Activated CD8-positive, alpha-beta memory T cell treated with anti-CD3 and anti-CD28 coated beads for 1 hour (primary cell): ENCODE measurements at places on chromosomes 4 and X.
A peak's percentile ranks its signal among the peaks of the same experiment; 100 is the strongest.

- DNase-seq = no peak
Measured at GRCh38 chr4:86496094-86497080, 97.7 kb upstream of the PTPN13 start.

DNA sequence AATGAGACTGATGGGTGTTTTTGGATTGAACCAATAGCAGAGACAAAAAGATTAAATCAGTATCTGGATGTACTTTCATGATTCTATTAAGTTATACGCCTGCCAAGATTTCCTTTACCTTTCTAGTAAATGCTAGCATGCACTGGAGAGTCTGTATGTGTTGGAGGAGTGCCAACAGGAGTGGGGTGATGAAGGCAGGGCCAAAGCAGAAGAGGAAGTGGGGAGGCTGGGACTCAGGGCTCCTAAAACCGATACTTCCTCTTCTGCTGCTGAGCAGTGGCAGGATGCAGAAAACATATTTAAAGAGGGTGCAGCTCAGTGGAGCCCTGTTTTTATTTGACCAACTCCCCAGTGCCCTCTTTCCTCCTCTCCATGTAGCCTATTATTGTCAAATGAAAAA lies 5.6 kb downstream of the CYSLTR1 start:
- no peak for DNase-seq

DNA sequence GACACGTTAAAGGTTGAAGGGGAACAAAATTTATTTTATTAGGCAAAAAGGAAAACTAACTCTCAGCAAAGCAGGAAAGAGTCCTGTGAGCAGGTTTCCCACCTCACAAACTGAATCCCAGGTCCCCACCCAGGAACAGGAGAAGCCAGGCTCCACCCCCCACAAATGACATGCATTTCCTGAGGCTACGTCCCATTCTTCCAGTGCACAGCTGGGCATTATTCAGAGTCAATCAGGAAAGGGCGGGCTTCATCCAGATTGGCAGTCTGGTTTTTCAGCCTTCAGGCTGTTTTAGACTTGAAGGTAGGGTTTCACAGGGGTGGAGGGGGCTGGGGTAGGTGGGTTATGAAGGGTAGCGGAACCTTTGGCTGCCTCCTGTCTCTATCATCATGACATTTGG lies 11.9 kb upstream of the ASIC5 start:
- DNase-seq = no peak

DNA sequence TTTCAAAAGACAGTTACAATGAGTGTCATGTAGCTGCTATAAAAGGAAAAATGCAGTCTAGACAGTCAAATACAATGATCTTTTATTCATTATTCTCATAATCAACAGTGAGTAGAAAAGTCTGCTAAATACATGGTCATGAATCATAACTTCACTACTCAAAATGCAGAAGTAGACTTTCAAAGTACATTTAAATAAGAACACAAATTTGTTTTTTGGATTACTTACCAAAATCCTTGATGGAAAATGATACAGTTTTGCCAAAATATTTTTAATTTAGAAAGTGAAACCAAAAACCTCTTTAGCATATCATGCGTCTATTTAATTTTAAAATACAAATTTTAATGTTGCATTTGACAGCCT lies 4.9 kb downstream of the ACSL4 start:
- no peak for DNase-seq

- no peak for DNase-seq
Measured at GRCh38 chrX:129026202-129026601, 497.1 kb downstream of the SMARCA1 start.

- no peak for DNase-seq
Measured at GRCh38 chrX:42089031-42089430, 165.7 kb upstream of the CASK start.

DNA sequence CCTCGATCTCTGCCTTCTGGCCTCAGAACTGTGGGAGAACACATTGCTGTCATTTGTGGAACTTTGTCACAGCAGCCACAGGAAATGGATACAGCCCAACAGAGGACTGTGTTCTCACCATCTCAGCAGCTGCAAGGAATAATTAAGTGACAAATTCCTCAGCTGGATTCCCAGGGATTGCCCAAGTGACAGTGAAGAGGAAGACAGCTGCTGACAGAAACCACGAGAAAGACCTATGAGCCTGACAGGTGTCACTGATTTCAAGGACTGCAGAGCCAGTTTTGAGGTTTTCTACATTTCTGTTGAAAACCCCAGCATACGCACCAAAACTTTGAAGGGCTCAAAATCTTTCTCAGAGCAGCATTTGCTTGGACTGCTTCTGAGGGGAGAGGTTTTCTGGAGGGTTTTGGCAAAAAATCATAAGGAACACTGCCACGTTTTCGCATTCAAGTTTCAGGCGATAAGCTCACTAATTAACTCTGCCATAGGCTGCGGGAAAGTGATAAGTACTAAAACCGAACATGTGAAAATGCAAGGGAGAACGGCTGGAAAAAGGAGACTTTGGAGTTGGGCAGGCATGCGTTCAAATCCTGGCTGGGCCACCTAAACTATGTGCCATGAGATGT lies 88.8 kb downstream of the DRD5 start:
- DNase-seq = no peak

DNA sequence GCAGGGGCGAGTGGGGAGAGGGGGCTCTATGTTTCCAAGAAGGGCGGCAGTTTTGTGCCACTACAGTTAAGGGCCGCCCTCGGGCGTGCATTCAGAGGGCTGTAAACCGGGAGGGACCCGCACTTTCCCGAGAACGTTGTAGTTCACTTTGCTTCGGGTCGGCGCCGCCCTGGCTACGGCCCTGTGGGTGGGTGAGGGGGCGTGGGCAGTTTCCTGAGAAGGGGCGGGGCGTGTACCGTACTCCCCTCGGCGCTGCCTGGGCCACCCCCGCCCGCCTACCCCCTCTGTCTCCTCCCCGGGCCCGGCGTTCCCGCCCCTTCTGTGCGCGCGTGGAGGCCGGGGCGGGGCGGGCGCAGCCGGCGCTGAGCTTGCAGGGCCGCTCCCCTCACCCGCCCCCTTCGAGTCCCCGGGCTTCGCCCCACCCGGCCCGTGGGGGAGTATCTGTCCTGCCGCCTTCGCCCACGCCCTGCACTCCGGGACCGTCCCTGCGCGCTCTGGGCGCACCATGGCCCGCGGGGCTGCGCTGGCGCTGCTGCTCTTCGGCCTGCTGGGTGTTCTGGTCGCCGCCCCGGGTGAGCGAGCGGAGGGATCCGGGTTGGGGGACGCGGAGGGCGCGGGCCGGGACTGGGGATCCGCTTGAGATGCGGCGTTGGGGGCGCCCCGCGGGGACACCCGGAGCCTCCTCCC lies at the start of gene CD99:
Gene CD99 (plus strand): TSS at position 440 of the 687 bp plus-strand sequence. CDS start 66 bp downstream, at position 506.
- peak; percentile 73 for DNase-seq

- DNase-seq = no peak
Measured at GRCh38 chr4:2733001-2733843, 22.9 kb downstream of the TNIP2 start.

DNA sequence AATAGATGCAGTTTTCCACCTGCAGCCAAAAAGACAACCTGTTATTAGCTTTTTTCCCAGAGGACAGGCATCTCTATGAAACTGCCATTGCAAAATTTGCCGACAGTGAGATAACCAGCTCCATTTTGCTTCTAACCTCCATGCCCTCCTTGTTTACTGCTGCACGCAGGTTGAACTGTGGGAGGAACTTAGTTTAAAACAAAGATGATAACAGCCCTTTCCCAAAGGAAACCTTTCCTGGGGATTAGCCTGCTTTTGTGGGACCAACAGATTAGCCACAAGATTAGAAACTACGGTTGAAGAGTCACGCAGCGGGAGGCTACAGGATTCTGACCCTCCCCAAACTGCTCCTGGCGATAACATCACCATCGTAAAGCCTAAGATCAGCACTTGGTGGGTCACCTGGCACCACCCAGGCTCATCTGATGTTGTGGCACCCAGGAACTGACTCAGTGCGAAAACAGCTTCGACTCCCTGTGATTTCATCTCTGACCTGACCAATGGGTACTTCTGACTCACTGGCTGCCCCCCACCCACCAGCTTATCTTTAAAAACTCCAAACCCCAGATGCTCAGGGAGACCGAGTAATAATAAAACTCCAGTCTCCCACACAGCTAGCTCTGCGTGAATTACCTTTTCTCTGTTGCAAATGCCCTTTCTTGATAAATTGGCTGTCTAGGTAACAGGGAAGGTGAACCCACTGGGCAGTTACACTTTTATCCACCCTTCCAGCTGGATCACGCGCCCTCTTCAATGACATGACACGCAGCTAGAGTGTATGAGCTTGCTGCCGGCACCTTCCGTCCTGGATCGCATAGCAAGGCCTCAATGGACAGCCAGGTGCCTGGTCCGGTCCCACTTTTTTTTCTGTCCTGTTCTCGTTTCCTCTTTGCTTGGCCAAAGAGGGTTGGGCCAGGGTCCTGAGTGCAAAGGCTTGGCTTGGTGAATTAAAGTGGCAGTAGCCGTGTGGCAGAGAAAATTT lies 27.2 kb downstream of the NOP14 start:
- DNase-seq = no peak

DNA sequence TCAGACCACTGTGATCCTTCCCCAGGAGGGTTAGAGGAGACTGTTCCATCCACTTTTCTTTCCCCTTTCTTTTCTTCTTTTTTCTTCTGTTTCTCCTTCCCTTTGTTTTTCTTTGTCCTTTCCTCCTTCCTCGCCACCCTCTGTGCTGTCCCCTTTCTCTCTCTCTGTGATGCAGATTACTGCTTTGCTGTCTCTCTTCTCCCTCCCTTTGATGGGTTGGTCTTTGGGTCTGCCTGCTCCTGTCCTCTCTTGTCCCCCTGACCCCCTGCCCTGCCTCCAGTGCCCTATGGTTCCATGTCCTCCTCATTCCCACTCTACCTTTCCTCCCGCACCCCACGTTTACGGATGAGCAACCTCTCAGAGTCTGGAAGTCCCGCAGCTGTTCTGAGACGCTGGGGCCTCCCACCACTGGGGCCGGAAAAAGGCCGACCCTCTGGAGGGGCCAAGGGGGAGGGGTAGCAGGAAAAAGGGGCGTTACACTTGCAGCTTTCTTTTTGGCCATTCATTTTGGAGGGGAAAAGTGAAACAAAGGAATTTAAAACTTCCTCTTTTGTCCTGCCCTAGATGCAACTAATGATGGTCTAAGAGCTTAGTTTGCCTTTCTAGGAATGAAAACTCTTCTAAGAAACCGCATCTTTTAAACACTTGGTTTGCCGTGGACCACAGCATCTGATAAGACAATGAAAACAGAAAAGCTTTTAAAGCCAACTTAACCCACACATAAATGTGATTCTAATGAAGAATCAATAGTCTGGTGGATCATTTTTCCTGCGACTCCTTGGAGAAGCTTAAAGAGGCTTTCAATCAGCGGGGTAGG lies 24.5 kb upstream of the TSR2 start:
- no peak for DNase-seq
